Activated T-cell treated with anti-CD3 and anti-CD28 coated beads for 24 hours (primary cell): ENCODE measurements at places on chromosomes 6 and 20.

- no peak for DNase-seq
Observed at GRCh38 chr6:35691027-35691824, 2.5 kb upstream of the FKBP5 start.

- DNase-seq = no peak
Observed at GRCh38 chr6:147109707-147110106, 94.5 kb upstream of the STXBP5 start.

DNA sequence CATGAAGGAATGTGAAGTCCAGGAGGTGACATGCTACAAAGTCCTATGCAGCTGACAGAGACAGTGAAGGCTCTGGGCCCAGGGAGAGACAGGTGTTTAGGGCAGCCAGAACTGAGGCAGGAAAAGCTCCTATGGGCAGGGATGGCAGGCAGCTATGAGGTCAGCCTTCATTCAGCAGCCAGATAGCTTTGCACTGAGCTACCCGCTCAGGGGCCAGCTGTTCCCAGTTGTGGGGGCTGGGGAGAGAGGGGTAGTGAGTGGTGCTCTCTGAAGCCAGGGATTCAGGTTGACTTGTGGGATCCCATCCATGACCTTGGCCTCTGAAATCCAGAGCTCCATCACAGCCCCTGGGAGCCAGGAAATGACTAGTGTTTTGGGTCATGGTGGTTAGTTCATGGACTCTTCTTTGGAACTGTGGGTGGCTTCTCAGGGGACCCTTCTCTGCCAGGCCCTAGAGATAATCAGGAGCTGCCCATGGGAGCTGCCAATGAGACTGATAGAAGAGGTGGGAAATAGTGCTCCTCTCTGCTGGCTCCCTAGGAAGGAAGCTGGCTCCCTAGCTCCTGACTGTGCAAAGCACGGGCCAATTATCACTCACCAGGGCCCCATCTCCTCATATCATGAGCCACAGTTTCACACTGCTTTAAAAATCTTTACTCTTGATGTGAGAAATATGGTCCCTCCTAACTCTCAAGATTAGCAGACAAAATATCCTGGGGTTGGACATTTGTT is 127.7 kb downstream of the VEGFA start:
- no peak for DNase-seq

DNA sequence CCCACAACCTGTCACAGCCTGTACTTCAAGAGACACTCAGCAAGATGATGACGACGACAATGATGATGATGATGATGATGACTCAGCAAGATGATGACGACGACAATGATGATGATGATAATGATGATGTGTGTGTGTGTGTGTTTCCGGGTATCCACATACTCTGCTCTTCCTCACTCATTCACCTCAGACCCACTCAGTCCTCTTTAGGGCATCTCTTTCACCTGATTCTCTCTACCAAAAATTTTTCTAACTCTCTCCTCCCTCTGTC is 1.2 kb upstream of the EIF6 start:
- no peak for DNase-seq

- DNase-seq = no peak
Observed at GRCh38 chr20:15257569-15257870, 920.1 kb upstream of the FLRT3 start.

DNA sequence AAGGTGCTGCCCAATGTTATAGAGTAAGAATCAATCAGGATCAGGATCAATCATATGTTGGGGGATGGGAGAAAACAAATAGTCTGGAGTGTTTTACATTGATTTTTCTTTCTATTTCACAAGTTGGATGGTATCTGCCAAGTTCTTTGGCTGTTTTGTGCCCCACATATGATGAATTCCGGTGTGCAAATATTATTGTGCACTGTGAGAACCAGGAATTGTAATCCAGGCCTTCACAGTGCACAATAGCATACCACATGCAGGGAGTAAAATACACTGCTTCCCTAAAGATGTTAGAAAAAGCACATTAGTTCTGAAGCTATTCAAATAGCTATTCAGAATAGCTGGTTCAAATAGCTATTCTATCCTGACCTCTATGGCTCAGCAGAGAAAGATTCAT is 133.7 kb downstream of the LCA5 start:
- no peak for DNase-seq

DNA sequence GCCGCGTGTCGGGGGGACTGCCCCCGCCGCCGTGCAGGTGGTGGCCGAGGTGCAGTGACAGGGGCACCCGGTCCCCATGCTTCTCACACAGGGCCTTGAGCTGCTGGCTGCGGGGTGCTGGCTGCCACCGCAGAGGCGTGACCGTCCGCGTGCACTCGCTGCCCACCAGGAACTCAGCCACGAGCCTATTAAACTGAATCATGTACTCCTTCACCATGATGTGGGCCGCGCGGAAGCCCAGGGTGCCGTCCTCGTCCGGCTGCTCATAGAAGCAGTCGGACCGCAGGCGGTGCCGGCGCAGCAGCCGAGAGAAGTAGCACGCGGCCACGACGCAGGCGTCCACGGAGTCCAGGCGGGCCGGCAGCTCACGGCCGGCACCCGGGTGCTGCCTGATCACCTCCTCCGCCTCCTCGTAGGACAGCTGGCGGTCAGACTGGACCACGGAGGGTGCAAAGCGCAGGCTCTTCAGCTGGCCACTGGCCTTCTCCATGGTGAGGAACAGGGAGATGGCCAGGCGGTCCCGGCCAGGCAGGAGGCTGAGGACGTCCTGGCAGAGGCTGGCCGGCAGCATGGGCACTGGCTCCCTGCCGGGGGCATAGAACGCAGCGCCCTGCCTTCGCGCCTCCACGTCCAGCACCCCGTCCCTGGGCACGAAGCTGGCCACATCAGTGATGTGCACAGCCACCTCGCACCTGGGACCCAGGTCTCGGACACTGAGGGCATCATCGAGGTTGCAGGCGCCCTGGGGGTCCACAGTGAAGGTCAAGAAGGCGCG is 9.8 kb downstream of the HELZ2 start:
- no peak for DNase-seq

GRCh38 chr6:37982317-37982716 is 162.8 kb downstream of the ZFAND3 start:
- no peak for DNase-seq

DNA sequence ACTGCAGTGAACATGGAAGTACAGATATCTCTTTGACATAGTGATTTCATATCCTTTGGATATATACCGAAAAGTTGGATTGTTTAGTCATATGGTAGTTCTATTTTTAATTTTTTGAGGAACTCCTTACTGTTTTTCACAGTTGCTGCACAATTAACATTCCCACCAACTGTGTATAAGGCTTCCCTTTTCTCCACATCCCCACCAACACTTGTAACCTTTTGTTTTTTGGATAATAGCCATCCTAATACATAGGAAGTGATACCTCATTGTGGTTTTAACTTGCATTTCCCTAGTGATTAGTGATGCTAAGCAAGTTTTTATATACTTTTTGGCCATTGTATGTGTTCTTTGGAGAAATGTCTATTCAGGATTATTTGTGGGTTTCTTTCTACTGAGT is 45.1 kb upstream of the TENT5A start:
- DNase-seq = no peak

- no peak for DNase-seq
Observed at GRCh38 chr6:10205892-10206291, 209.0 kb downstream of the TFAP2A start.

DNA sequence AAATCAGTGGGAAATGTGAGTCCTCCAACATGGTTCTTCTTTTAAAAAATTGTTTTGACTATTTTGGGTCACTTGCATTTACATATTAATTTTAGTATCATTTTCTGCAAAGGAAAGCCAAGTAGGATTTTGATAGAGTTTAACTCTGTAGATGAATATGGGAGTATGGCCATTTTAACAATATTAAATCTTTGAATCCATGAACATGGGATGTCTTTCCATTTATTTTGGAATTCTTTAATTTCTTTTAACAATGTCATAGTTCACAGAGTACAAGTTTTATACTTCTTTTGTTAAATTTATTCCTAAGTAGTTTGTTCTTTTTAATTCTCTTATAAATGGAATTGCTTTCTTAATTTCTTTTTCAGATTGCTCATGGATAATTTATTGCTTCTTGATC is 56.5 kb upstream of the ARMC2 start:
- DNase-seq = no peak

DNA sequence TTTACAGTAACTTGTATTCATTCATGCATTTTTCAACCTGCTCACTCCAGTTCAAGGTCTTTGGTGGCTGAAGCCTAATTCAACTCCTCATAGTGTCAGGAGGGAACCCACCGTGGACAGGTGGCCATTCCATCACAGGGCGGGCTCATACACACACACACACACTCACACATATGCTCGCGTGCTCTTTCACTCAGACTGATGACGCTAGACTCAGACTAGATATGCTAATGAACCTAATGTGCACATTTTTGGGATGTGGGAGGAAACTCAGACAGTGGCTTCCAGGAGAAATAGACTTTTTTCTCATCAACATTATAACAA is 56.7 kb downstream of the TRIM27 start:
- no peak for DNase-seq

- DNase-seq = no peak
Observed at GRCh38 chr6:71239694-71240093, 48.9 kb upstream of the OGFRL1 start.

- no peak for DNase-seq
Observed at GRCh38 chr6:23111984-23112383, 542.6 kb downstream of the HDGFL1 start.

DNA sequence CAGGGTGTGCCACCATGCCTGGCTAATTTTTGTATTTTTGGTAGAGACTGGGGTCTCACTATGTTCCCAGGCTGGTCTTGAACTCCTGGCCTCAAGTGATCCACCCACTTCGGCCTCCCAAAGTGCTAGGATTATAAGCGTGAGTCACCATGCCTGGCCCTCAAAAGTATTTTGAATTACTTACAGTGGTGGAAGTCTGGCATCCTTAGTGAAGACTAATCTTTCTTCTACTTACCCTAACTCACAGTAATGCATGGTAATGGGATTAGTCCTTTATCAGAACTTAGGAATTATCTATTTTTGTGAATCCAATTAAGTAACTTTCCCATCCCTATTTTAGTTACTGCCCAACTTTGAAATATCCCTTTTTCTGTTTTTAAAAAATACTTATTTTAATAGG is 3.9 kb downstream of the RWDD1 start:
- DNase-seq = no peak

- DNase-seq = no peak
Observed at GRCh38 chr6:40326714-40327421, 260.3 kb downstream of the LRFN2 start.

GRCh38 chr6:870096-870495 is 177.2 kb upstream of the EXOC2 start:
- no peak for DNase-seq

DNA sequence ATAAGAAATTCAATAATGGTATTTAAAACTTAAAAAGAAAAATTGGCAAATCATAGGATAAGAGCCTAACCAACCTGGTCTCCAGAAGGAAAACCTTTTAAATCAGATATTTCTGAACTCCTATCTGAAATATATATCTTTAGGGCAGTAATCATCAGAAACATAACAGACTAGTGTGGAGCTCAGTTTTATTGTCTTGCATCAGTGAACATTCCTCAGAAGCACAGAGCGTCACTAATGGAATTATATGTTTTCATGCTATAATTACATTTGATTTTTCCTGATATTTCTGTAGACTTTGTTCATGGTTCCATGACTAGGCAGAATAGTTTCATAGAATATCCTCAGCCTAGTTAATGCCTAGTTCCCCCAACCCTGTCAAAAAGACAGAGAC is 262.2 kb downstream of the EYA4 start:
- DNase-seq = no peak
